ENCODE measurements at places on chromosomes 3 and 15.

DNA sequence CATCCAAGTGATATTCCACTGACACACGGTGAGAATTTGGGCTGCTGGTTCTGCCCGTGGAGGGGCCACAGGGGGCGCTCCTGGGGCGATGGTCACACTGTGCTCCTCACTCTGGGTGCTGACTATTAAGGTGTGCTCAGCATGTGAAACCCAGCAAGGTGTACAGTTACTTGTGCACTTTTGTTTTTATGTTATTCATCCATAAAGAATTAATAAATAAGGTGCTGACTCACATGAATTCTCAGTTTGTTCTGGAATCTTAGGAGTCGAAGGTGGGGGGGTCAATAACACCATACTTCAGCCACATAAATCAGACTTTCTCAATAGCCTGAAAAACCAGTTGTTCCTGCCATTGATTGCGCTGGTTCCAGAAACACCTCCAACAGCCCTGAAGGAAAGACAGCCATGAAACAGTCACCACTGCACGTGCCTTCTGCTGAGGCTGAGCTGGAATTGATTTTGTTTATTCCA lies 53.5 kb upstream of the SPATA12 start:
- DNase-seq, result no peak

DNA sequence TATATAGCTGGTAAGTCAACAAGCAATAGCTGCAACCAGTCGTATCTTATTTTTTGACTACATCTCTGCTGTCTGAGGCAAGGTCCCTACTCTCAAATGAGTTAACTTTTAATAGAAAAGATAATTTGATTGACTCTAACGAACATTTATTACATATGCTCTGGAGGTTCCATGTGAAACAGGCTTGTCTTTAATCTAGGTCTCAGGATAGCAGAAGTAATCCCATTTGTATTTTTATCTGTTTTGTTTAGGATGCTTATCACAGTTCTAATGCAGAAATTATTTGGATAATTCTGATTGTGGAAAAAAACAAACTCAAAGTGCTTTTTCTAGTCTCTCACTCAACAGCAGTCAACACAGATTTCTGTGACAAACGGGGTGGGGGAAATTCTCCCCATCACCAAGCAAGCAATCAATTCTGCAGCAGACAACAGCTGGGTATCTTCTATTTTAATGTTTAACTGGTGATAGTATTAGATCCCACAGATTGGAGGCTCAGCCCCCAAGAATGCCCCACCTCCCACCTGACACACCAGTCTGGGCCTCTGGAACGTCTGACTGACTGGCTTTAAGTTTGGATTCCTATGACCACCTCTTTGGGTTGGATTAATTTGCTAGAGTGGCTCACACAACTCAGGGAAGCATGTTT lies 58.8 kb downstream of the ITPR1 start:
- DNase-seq, result no peak

DNA sequence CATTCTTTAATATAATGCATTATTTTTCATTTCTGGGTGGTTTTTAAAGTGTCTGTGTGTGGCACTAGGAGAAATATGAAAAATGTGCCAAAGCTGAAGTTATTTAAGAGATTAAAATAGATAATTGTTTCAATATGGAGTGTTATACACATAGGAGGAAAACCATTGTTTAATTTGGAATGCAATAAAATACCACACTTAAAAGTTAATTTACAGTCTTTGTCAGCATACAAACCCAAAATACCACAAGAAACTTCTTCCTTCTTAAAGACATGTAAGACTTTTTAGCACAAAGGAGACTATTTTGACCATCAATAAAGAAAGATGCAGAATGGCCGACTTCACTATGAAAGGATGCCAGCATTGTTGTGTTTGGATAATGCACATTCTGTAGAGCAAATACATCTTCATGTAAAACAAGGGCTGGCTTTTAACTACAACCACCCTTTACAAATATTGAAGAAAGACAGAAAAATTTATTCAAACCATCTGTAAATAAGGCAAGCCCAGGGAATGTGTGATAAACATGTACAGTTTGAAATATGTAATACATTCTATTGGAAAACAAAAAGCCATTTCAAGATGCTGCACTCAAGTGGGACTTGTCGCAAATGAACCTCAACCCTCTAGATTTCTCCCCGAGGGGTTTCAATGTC lies 1146.6 kb downstream of the ROBO1 start:
- no peak for DNase-seq

- DNase-seq, result no peak
These were observed 1071.6 kb downstream of the PLOD2 start for GRCh38 chr3:145089337-145089736.

DNA sequence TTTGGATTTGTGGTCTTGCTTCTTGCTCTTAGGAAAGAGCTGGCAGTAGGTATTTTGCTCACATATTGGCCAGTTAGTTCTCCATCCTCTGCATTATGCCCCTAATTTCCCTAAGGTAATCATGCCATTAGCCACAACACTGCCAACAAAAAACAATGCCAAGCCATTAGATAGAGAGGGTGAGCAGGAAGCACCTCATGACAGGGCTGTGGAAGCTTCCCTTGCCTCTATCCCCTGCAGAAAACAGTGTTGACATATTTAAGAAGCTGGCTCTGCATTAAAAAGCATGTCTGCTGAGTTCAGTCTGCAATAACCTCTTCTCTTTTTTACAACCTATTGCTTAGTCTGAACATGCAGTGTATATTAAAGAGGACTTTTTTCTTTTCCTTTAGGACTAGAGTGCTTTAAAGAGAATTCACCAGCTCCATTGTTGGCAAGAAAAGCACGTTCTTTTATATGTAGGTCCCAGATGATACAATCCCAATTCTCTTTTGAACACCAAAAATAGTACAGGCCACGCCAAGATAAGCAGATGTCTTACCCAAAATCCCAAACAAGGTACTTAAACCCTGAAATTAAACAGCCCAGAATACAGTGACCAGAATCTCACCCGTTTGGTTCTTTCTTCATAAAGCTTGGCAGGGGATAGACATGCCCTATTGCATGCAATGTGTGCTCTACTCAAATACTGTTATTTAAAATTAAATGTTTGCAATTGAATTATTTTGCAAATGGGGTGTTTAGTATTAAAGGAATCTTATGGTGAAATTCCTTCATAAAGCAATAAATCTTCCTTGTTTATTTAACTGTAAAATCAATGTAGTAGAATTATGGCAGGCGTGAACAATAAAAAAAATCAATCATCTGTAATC lies 93.7 kb upstream of the UBE3A start:
- no peak for DNase-seq

- DNase-seq, result no peak
These were observed 73.7 kb downstream of the FILIP1L start for GRCh38 chr3:100040451-100041225.

DNA sequence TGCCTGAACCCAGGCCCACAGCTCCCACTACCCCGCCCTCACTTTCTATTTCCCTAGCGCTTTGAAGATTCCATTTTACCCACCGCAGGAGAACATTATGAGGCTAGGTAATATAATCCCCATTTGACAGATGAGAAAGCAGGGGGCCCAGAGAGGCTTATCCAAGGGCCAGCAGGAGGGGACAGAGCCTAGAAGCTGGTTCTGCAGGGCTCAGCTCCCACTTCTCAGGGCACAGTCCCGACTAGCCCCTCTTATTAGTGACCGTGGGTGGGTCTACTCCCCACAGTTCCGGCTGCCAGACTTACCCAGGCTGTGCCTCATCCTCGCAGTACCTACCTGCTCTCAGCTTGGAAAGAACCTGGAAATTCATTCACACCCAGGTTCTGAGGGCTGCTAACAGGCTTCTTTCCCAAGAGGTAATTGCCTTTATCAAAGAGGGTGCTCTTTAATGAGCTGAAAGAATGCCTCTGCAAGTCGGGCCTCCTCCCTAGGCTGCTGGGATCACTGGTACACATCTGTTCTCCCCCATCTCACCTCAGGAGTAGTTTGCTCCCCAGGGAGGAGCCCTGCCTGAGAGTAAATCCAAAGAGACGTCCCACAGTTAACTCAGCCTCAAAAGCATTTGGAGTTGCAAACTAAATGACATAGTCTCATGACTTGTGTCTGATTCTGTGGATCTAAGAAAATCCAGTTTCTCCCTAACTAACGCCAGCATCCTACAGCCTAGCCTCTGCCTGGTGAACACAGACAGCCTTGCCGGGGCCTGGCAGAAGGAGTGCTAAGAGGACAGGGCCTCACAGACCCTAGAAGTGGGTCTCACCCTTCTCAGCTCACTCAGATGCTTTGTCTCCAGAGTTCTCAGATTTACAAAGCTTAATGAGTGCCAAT lies 125.0 kb downstream of the CHSY1 start:
- no peak for DNase-seq

DNA sequence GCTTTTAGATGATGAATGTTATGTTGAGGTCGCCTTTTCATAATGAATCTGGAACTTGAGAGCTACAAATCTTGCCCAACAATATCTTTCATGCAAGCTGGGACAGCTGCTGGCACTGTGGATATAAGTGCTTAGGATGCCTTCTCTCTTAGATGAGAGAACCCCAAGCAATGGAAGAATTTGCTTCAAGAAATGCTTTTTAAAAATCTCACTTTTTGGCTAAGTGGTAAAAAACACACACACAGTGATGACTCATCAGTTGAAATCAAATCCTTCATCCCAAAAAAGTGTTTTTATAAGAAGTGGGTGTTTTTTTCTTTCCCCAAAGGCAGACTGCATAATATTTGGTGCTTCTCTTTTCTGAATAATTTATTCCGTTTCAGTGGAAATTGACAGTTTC lies 38.4 kb upstream of the GALNT15 start:
- no peak for DNase-seq

DNA sequence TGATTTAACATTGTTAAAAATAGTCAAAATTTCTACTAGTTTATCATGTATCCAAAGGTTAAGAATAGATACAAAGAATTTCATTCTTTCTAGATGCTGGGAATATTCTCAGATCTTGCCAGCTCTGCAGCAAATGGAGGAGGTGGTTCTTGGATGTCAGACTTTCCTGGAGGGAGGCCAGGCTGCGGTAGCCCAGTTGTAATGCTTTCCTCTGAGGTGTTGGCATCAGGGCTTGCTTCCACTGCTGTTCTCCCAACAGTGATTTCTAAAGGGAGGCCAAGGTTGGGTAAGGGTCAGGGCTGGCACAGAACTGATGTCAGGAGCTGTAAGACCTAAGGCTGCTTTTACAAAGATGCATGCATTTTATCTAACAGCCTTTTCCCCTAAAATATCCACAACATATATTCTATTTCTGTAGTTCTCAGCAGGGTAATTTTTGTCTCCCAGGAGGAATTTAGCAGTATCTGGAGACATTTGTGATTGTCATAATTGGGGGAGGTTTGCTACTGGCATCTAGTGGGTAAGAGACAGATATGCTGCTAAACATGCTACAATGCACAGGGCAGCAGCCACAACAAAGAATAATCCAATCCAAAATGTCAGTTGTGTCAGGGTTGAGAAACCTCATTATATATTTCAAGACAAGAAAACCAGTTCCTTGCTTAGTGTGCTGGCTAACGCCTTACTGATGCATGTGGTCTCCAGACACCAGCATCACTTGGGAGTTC lies 42.0 kb upstream of the SPTSSB start:
- DNase-seq, result no peak

All from NCI-H460 (cell line).